Heart left ventricle (tissue), 16 donors: ENCODE measurements at places on chromosomes 2 and 18. TPM values are rescaled to one million over a fixed set of nuclear protein-coding genes. Genes with fewer than 3 reads are reported as not detected.

DNA sequence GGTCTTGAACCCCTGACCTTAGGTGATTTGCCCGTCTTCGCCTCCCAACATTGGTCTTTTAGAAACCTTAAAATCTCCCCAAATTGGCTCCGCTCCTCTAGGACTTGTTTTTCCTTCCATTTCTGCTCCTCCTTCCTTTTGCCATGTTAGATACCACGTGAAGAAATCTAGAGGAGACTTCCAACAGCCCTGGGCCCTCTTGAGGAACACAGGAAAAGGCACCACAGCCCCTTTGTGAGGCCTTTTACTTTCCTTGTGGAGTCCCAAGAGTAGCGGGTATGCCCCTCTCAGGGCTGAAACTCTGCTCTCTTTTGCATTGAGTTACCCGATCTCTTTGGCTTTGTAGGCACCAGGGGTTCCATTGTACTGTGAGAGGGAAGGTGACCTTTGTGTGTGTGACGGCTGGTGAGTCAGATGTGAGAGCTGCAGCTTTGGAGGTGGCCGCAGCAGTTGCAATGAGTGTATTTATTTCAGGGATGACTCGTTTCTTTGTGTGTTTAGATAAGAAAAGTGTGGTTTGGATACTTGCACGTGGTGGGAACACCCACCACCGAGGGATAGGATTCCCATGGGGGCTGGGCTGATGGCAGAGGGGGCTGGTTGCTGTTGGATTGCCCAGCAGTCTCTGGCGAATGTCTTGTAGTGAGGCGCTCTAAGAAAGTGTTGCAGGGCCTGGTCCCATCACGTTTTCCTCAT is 218.4 kb upstream of the HS6ST1 start:
- no peaks in the 10 kb centered on the region for H3K4me1 ChIP-seq
- H3K36me3 ChIP-seq: no peaks in the 10 kb centered on the region
- H3K27ac ChIP-seq: no peak overlapping the region

DNA sequence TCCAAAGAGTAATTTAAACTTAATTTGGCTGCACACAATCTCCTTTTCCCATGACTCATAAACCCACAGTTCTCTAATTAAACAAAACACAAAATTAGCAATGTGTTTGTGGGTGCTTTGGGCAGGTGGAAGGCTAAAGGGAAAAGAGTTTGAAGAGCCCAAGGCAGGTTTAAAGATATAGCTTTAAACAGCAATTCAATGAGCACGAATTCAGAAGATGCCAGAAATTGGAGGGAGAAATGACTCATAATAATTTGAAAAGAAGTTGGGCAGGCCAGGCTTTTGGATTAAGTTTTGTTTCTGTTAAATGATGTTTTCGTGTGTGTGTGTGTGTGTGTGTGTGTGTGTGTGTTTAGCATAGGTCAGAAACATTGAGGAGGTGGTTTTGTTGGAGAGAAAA is 594.8 kb upstream of the ZEB2 start:
- no peak overlapping the region for H3K4me3 ChIP-seq
- DNase-seq: no peak
- H3K27me3 ChIP-seq: no peaks in the 10 kb centered on the region
- no peaks in the 10 kb centered on the region for H3K36me3 ChIP-seq
- H3K4me1 ChIP-seq: no peaks in the 10 kb centered on the region

DNA sequence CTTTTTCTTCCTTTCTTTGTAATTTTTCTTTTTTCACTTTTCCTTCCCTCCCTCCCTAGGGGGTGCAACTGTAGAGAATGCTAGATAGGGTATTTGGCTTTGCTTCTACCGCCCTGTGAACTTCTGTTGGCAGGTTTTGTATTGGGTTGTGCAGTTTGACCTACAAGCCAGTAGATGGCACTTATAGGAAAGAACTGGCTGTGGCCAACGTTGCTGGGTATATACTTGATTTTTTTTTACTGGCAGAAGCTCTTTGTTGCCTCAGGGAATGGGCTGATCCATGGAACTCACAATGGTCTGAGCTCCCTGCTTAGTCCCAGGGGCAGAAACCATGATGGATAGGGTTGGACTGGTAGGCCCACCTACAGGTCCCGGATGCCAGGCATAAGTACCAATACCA is 1019.5 kb upstream of the LRRTM1 start:
- no peak overlapping the region for H3K4me3 ChIP-seq
- no peaks in the 10 kb centered on the region for H3K27me3 ChIP-seq
- no peak for DNase-seq
- no peaks in the 10 kb centered on the region for H3K36me3 ChIP-seq

The PSMA8 gene
- not detected for total RNA-seq

The PAX8 gene
- total RNA-seq: 2.3 TPM
